ENCODE measurements at places on chromosomes 4 and X.

DNA sequence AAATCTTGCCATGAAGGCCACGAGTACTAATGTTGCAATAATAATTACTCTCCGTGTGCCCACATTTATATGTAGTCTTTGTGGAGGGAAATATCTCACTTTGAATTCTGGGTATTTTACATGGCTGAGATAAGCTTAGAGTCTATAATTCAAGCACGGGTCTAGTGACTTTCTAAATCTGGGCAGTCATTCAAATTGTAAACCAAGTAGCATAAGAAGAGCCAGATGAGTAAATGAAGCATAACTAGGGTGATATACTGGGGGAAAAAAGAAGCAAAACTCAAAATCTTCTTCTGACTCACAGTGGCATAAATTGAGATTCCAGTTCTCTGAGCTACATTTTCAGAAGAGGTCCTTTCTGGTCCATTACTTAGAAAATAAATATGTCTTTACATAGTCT, 53.0 kb downstream of the MAPK10 start:
- DNase-seq: no peak

GRCh38 chr4:87901422-87901992, 68.7 kb downstream of the MEPE start:
- DNase-seq: no peak

DNA sequence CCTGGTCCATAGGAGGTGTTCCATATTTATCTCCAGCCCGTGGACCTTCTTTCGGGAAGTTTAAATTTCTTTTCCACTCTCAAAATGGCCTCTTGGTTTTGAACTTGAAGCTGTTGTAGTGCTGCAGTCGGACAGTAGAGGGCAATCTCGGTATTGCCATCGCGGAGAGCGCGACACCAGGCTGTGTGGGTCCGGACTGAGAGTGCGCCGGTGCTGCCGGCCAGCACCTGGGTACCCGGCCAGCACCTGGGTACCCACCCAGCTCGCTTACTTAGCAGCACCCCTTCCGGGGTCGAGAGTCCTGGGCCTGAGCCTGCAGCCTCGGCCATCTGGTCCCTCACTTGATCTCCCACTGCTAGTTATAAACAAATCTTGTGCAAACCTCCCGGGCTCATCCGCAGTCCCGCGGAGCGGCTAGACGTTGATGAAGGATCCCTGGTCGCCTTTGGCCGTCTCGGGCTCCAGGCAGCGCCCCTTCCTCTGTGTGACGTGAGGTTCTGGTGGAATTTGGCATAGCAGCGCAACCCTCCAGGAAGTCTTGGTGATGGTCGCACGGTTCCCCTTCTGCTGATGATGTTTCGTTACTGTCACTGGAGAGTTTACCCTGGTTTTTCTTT, 18.0 kb downstream of the FAM9A start:
- DNase-seq: no peak

GRCh38 chr4:152525878-152526277, 10.0 kb downstream of the FBXW7 start:
- DNase-seq: no peak

DNA sequence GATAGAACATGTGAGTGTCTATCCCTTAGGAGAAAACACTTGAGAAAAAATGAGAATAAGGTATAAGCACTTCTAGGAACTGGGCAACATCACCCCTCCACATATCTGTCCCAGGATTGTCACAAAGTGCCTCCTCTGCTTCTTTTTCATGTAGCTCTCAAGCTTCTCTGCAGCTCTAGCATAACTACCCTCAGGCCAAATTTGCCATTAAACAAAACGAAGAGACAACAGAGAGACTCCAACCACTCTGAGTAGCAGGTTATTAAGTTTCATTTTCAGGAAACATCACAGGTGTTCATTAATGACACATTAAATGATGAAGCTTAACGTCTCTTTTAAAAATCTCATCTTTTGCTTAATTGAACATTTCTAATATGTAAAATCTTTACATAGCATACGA, 580.0 kb downstream of the GALNTL6 start:
- DNase-seq: no peak

- DNase-seq: no peak
Measured at GRCh38 chrX:112738347-112739033, 58.8 kb upstream of the LHFPL1 start.

- no peak for DNase-seq
Measured at GRCh38 chr4:3464911-3465697, 2.0 kb downstream of the DOK7 start.

DNA sequence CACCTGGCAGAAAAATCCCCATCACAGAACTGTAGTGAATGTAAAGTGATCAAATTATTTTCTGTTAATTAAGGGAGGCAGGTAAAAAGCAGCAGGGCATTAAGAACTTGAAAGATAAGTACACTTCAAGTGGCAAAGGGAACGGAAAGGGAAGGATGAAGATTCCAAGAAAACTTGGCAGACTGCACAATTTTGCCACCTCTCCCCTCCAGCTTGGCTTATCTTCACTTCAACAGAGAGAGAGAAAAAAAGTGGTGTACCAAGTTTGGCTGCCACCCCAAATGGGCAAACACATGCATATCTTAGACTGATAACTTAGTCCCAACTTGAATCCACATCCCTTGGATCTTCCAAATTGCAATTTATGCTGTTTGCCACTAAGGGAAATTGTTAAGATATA, 598.1 kb upstream of the ACTRT1 start:
- DNase-seq: no peak

- no peak for DNase-seq
Measured at GRCh38 chr4:6225469-6225868, 25.1 kb upstream of the JAKMIP1 start.

DNA sequence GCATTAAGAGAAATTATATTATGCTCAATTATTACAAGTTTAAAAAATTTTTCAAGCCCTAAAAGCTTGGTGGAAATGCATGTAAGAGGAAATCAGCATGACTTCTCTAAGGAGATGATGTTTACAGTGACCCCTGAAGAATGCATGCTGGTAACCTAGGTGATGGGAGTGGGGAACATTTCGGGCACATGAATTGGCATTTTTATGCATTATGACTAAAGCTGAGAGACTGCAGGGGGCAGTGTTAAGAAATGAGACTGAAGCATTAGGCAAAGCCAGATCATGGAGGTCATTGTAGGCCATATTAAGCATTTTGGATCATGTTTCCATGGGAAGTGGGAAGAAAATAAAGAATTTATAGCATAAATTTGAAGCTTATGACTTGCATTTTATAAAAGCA, 421.3 kb downstream of the FAT4 start:
- no peak for DNase-seq

DNA sequence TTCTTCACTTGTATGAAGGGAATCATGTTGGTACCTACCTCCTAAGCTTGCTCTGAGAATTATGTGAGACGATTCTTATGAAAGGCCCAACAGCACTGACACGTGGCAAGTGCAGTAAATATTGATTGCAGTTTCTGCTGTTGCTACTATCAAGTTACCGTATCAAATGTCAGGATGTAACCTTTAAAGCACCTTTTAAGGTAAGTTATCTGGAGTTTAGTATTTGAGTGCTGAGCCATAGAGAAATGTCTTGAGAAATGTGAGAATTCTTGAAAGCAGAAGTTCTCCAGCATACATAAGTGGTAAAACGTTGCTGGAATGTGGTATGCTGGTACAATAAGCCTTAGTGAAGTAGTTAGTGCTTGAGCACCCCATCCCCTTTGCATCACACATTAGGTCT, 90.4 kb downstream of the PHOX2B start:
- no peak for DNase-seq

- no peak for DNase-seq
Measured at GRCh38 chrX:42746606-42747005, 31.4 kb downstream of the PPP1R2C start.

- DNase-seq: no peak
Measured at GRCh38 chrX:65674204-65674893, 6.9 kb downstream of the MSN start.
